GM23338 (cell line): ENCODE measurements at places on chromosomes 5 and 9. TPM values are rescaled to one million over a fixed set of nuclear protein-coding genes. Genes with fewer than 3 reads are reported as not detected.

Gene LCP2
- 0.35 and 0.38 TPM in 2 replicates for total RNA-seq

- DNase-seq, result no peak
These were observed 137.0 kb downstream of the MRPL36 start for GRCh38 chr5:1662559-1663085.

DNA sequence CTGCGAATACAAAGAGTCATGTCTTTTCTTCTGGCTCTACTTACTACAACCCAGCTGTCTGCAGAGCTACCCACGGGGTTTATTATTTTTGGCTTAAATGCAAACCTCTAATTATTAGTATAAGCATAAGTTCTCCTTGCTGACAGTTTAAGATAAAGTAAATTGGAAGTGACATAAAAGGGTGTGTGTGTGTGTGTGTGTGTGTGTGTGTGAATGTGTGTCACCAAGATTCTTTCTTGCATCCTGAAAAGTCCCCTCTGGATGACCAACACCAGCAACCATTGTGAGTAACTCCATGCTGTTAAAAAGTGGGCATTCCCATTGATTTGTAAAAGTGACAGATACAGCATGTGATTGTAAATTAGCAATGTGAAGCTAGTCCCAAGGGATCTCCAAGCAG, 803.8 kb upstream of the ZNF608 start:
- DNase-seq, result no peak

Gene NAA35
- total RNA-seq, result 25.8 and 31.6 TPM in 2 replicates

DNA sequence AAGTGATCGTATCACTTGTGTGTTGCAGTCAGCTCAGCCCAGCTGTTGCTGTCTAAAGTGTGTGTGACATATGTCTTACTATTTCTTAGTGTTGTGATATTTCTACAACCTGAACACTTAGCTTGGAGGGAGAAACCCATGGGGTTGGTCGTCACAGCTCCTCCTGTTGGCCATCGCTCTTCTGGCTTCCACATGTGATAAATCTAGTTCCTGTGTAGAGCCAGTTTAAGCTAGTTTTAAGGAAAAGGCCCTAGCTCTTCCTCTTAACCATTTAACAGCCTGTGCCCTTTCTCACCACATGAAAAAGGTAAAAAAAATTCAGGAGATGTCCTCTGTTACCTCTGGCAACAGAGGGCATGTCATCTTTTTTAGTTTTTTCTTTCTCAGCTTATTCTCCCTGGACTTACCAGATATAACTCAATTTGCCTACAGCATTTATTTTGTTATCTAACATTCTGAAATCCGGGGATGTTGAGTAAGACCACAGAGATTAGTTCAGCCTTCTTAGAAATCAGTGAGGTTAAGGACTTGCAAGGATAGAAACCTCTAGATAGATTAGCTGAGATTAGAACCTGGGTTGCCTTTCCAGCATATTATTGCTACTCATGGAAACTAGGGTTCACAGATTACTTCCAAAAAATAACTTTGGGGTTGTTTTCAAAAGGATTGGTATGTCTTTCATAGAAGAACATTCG, 100.4 kb downstream of the GAPVD1 start:
- DNase-seq, result peak; percentile 69

Gene FBXO38
- 45.6 and 63.9 TPM in 2 replicates for total RNA-seq

DNA sequence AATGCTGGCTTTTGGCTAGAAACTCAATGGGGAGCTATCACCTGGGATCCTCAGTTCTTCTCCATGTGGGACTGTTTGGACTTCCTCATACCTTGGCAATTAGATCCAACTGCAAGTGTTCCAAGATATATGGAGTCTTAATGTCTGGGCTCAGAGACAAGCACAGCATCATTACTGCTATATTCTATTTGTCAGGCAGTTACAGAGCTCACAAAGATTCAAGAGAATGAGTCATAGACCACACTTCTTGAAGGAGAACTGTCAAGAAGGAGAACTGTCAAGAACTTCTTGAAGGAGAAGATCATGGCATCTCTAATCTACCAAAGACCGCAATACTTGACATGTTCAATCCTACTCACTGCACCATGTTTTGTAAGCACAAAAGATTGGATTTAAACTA, 106.8 kb upstream of the NREP start:
- DNase-seq, result no peak

DNA sequence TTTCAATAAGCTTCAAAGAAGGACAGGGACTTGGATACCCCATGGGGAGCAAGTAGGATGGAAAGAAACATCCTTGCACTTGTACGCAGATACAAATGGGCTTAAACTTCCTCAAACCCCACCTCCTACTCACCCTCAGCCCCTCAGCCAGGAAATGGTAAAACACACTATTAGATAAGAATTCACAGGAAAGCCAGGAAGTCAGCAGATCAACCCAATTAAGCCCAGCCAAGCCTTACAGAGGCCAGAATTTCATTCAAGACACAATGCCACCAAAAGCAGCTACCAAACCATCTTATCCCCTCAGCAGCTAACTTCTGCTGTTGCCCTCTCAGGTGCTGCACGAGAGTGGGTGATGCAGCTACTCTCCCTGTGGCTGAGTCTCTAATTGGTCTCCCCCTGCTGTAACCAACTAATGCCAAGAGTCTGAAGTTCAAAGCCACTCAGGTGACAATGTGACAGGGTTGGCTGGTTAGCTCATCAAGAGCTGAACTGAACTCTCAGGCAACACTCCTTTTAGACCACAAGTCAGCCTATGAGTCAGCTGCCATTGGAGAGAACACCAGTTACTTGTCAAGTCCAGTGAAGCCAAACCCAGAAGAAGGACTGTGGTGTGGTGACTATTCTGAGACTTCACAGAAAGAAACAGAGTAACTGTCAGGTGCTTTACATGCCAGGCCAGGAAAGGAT, 201.9 kb downstream of the ZNF608 start:
- DNase-seq, result no peak

Gene F2RL2
- total RNA-seq, result 0.42 TPM in 1 of 2 replicates, not detected in the other

Gene PCA3
- 0.28 TPM in 1 of 2 replicates, not detected in the other for total RNA-seq

Gene LCN9
- not detected in 2 replicates for total RNA-seq

- no peak for DNase-seq
These were observed 94.4 kb upstream of the BASP1 start for GRCh38 chr5:17123010-17123409.

Gene RNF183
- total RNA-seq, result not detected in 2 replicates

- no peak for DNase-seq
These were observed 50.6 kb downstream of the PCSK5 start for GRCh38 chr9:75941066-75941465.

- no peak for DNase-seq
These were observed 189.2 kb upstream of the NR3C1 start for GRCh38 chr5:143592648-143593047.

DNA sequence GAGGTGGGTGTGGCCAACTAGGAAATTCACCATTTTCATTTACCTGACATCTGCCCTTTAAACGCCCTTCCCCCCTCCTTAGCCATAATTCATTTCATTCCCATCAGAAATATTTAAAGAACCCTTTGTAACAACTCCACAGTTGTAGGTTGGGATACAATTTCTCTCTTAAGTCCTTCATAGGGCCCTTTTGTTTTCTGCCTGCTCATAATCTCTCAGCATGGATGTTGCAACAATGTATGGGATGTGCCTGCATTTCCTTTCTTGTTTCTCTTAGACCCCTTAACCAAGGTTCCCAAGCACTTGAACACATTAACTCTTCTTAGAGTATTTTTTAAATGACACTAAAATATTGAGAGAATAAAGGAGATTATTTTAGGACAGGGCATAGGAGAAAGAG, 51.7 kb upstream of the MYO10 start:
- no peak for DNase-seq

DNA sequence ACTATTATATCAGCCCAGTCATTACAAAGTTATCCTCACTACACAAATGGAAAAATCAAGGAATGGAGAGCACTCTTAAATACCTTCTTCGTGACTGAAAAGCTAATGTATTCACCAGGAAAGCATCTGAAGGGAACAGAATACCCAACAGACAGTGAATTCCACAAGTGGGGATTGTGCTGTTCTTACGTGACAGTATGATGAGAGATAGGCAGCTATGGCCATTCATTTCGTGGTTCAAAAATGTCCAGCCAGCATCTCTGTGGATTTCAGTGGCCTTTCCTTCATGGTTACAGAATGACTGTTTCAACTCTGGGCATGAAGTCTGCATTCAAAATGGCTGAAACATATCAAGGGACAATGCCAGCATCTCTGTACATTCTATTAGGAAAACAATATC, 323.8 kb downstream of the PRELID2 start:
- DNase-seq, result no peak

DNA sequence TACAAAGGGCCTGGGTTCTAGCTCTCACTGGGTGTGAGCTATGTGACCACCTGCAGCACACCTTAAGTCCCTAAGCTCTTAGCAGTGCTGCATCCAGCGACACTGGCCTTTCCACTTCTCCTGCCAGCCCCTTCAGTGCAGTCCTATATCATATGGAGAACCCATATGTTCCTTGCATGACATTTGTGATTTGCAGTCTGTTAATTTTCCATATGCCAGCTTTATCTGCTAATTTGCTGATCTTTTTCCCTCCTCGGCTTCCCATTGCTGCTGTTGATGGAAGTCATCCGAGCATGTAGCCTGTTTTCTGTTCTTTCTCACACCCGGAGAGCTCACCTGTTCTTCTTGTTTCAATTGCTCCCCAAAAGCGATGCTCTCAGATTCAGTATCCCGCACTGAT, 23.2 kb downstream of the PRDM6 start:
- no peak for DNase-seq

Gene SLC36A1
- total RNA-seq, result 8.2 and 10.4 TPM in 2 replicates

- DNase-seq, result no peak
These were observed 16.4 kb downstream of the SH3GLB2 start for GRCh38 chr9:129011761-129012181.

GRCh38 chr5:107012371-107012770, 658.4 kb downstream of the EFNA5 start:
- DNase-seq, result no peak

DNA sequence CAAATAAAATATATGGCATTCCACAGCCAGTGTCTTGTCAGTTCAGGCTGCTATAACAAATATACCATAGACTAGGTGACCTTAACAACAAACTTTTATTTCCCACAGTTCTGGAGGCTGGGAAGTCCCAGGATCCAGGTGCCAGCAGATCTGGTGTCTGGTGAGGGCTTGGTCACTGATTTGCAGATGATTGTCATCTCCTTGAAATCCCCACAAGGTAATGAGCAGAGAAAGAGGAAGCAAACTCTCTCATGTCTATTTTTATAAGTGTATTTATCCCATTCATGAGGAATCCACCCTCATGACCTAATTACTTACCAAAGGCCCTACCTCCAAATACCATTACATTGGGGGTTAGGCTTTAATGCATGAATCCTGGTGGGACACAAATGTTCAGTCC, 663.2 kb downstream of the TLR4 start:
- no peak for DNase-seq

GRCh38 chr9:23622396-23622795, 203.6 kb downstream of the ELAVL2 start:
- no peak for DNase-seq

- no peak for DNase-seq
These were observed 159.9 kb downstream of the GOLPH3 start for GRCh38 chr5:32014096-32014745.

Gene PCDHGA1
- total RNA-seq, result 1.7 and 2.2 TPM in 2 replicates

DNA sequence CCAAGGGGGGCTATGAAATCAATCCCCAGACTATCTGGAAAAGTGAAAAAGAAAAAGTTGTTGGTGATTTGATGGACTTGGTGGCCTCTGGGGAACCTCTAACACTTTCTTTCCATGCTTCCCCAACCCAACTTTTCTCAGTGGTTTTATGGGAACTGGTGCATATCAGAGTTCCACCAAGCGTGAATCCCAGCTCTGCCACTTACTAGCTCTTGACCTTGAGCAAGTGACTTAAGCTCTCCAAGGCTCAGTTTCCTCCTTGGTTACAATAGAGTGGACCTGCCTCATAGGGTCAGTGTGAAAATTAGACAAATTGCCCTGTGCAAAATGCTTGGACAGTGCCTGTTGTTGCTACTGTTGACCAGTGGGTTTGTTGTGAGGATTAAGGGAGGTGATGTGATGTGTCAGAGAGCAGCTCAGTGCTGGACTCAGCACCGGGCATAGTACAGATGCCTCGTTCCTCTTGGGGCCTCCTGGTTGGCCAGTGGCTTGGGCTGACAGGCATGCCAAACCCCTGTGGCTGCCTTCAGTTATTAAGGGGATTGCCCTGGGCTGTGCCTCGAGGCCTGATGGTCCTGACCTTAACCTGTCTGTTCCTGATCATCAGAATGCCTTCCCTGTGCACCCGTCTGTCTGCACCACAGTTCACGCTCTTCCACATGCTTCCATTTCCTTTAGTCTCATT, 49.3 kb downstream of the COL15A1 start:
- no peak for DNase-seq

- DNase-seq, result no peak
These were observed 133.7 kb upstream of the IQGAP2 start for GRCh38 chr5:76269259-76269931.

Gene SOHLH1
- 0.21 TPM in 1 of 2 replicates, not detected in the other for total RNA-seq

GRCh38 chr5:97844797-97845196, 661.8 kb upstream of the RIOK2 start:
- DNase-seq, result peak; percentile 47

GRCh38 chr9:127863191-127863621, 8.7 kb upstream of the ENG start:
- DNase-seq, result no peak

GRCh38 chr9:128552744-128553440, 505 bp downstream of the SPTAN1 start:
- DNase-seq, result peak; percentile 61

DNA sequence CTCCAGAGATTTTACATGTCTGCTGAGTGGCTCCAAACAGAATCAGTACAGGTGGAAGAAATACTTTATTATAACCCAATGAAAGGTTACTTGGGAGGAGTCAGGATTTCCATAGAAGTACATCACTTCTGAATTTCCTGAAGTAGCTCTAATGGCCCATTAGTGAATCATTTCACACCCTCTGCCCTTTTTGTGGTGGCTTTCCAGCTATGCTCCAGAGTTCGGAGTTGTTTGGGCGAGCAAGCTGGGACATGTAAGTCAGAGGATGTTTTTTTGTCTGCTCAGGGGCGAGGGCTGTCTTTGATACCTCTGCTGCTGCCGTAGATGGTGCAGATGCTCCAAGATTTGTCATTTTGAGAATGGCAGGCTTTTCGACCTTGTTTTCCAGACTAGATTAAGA, 226.1 kb downstream of the GOLPH3 start:
- no peak for DNase-seq

GRCh38 chr5:139966856-139967255, 76.2 kb downstream of the NRG2 start:
- DNase-seq, result no peak

- DNase-seq, result no peak
These were observed 9.2 kb upstream of the GADD45G start for GRCh38 chr9:89595646-89596045.

Gene GPR151
- not detected in 2 replicates for total RNA-seq

DNA sequence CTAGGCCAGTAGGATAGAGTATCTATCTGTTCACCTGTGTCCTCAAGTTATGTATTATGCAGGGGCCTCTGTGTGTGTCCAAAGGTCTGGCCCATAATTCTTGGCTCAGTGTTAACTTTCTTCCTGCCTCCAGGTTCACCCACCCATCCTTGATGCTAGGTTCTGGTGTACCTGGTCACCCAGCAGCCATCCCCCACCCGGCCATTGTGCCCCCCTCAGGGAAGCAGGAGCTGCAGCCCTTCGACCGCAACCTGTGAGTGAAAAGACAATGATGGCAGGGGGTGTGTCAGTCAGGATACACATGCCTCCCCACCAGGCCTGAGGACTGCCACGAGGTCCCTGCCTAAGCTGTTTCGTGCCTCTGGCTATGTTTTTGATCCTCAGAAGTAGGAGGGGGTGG, 27.6 kb downstream of the TCF7 start:
- DNase-seq, result no peak
